ENCODE measurements at places on chromosomes 2 and 18.

DNA sequence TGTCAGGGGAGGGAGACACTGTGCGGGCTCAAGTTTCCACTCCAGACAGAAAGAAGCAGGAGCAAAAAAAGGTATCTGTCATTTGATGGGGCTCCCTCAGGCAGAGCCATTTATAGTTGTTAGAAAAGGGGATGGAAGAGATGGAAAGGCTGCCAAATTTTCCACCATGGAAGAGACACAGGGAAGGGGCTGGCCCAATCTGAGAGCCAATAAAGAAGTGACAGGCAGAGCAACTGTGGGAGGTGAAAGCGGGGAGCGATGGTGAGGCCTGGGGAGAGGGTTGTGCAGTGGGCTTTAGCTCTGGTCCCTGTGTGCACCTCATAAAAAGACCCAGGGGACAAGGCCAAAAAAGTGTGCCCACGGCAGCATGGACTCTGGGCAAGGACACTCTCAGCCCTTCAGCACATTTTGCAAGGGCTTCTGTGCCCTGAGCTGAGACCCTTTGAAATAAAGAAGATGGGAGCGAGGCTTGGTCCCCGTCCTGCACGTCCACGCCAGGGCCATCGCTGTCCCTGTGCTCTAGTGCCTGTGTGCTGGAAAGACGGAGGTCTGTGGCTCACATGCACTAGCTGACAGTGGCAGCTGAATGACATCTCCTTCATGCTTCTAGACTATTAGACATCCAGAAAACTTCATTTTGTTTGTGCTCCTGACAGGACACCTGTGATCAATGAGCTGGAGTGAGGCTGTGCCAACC lies 456.7 kb upstream of the HS6ST1 start:
- DNase-seq = no peak

- no peak for DNase-seq
Observed at GRCh38 chr18:57230861-57231585, 84.1 kb downstream of the BOD1L2 start.

DNA sequence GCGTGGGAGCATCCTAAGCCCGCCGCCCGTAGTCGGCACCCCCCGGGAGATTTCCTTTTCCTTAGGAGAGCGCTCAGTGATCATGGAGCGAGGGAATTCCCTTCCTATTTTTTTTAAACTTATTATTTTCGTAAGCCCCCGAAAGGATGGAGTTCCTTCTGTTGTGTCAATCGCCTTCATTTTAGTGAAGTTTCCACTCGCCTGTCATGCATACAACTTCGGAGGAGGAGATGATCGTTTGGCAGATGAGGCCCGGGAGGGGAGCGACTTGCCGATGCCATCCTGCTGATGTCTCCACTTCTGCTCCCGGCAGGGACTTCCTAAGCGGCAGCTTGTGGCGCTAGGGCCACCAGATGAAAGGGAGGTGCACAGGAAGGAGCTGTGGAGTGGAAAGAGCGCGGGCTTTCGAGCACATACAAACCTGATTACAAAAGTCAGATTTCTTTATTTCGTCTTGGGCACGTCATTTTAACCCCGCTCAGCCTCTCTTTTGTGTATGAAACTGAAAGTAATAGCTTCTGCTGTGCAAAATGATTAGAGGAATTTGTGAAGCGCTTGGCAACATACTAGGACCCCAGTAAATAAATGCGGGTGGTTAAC lies at the start of gene ADGRF3:
Gene ADGRF3 (minus strand): TSS at position 336 of the 600 bp plus-strand sequence. CDS start 555 bp downstream, outside the sequence.
- DNase-seq = peak; percentile 84

DNA sequence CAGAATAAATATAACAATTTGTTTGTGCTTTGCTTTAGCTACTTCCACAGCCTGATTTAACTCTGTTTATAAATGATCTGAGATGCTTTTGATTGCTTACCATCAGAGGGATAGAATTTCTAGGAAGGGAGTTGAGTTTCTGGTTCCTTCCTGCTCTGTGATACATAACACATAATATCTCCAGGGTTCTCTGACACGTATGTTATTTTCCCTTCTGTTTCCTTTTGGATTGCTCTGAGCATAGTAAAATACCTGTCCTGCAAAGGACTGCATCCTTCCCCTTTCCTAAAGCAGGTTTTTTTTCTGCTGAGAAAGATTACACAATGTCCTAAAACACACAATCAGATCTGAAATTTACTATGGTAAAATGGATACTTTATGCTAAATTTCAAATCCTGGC lies 76.1 kb downstream of the CABYR start:
- no peak for DNase-seq

DNA sequence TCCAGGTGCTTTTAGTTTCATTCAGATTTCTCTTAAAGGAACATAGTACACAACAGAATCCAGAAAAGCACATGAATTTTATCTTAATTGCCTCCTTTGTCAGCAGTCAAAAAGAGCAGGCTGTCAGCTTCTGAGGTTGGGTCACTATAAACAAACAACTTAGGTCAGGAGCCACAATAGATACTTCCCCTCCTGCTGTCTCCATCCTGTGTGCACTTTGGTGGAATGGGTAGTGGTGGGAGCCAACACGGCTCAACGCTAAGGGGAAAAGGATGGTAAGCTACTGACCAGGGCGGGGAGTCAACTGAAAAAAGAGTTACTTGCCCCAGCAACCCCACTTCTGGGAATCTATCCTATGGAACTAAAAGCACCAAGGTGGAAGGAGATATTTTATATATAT lies 121.9 kb downstream of the PAX3 start:
- DNase-seq = no peak

GRCh38 chr2:113248997-113249770 lies 29.5 kb downstream of the PAX8 start:
- peak; percentile 72 for DNase-seq

GRCh38 chr2:224982910-224983711 lies 59.2 kb downstream of the DOCK10 start:
- peak; percentile 14 for DNase-seq

DNA sequence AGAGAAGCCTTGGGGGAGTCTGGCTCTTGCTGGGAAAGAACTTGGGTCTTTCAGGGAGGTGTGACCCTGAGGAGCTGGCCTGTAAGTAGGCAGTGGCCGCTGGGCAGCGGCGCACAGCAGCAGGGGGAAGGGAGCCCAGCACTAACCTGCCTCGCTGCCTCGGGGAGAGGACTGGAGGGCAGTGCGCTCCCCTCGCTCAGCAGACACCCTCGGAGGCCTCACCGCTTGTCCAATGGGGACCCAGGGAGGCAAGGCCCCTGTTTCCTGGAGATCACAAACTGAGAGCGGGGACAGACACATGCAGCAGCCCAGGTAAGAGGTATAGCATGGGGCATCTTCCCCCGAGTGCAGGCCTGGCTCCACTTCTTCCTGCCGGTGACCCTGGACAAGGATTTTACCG lies 3.3 kb downstream of the DNMT3A start:
- no peak for DNase-seq

DNA sequence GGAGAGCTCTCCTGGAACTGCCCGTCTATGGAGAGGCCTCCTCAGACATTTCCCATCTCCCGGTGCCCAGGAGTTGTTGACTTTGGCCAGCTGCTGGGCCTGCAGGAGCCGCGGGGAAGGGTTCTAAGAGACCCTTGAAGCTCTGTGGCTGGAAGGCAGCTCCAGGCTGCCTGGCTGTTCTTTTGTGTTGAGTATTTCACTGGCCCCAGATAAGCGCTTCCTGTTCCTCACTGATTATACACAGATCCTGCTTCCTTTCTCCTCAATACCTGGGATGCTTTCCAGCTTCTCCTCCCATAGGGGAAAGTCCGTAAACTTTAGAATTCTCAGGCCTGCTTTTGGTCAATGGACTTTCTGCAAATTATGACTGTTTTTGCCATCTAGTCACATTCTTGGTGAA lies 57.8 kb downstream of the TGOLN2 start:
- DNase-seq = no peak

DNA sequence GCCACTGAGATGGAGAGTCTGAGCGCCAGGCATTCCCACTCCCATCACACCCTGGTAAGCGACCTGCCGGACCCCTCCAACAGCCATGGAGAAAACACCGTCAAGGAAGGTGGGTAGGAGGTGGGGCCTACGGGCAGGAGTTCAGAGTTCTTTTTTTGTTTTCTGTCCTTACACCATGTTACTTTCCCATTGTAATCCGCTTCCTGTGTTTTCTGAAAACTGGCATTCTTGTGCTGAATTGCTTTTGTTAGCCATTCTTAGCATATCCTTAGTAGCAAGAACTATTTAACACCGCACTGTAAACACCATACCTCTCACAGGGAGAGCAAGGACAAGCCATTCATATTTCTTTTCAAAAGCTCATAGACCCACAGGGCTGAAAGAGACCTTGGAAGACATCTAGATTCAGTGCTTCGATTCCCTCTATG lies 46.2 kb downstream of the UNC80 start:
- no peak for DNase-seq

DNA sequence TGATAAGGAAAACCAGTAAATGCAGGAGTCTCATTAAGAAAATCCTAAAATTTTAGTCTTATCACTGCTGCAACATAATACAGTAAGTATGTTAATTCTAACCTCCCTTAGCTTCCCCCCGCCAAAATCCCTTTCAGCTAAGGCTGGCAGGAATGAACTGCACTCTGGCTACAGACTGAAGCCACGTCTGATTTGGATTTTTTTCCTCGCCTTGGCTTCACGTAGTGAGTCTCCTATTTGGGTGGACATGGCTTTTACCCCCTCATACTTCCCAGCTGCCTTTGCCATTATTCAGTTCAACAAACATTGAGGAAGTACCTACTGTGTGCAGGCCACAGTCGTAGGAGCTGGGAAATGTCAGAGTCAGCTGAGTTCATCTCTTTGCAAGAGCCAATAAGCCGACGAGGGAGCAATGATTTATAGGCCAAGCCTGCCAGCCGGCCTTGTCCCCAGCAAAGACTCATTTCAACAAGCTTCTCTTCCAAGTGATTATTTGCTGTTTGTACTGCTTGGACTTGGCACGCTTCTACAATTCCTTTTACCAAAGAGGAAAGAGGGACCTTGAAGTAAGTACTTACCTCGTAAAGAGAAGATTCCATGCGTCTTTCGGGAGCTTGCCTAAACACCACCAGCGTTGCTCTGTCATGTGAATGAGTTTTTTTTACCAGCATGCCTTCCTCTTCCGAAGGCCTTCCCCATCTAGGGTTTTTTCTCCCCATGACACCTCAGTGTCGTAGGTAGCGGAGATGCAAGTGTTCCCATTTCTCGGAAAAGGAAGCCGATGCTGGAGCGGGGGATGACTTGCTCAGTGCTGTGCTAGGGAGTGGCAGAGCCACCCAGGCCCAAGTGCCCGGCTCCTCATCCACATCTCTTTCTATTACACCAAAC lies 138.6 kb downstream of the KLHL29 start:
- DNase-seq = no peak

DNA sequence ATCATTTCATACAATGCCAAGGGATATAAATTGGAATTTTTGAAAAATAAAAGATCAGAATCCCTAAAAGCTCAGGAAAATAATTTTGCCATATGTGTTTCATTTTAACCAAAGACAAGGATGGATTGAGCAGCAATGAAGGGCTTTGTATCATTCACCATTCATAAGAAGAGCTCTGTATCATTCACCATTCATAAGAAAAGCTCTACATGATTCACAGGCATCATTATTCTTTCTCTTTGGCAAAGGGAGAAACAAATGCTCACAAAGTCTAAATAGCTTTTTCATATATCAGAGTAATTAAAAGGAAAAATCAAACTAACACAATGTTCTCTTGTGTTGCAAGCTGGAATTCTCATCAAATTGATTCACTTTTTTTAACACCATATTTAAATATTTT lies 169.1 kb upstream of the MC4R start:
- no peak for DNase-seq

- no peak for DNase-seq
Observed at GRCh38 chr2:96396602-96397001, 61.0 kb downstream of the NCAPH start.

GRCh38 chr2:80643598-80643997 lies 339.0 kb upstream of the LRRTM1 start:
- no peak for DNase-seq

GRCh38 chr18:76524900-76525698 lies 30.1 kb upstream of the ZNF516 start:
- no peak for DNase-seq

DNA sequence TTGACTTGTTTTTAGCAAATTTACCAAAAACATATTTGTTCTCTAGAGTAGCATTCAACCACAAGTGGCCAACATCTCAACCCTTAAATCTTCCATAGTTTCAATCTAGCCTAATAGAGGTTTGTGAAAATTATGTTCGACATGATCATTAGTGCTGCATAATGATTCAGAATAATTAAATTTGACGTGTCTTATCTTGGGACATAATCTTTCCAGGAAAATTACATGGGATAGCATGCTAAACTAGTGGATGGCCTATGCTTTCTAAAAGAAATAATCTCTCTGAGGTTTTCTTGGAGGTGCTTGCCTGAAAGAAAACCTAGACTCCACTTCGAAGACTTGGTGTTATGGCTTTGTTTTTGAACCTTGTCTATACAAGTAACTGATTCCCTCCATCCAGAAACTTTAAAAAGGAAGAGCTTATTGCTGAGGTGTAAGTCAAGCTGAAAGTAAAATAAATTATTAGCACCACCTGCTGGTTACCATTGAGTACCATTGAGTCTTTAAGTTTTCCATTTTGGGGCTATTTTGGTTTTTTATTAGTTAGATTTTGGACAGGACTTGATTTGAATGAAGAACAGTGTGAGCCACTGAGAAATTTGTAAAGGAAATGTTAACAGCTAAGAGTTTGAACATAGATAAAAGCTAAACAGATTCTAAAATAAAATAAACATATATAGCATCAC lies 32.7 kb downstream of the COX7A2L start:
- DNase-seq = no peak

DNA sequence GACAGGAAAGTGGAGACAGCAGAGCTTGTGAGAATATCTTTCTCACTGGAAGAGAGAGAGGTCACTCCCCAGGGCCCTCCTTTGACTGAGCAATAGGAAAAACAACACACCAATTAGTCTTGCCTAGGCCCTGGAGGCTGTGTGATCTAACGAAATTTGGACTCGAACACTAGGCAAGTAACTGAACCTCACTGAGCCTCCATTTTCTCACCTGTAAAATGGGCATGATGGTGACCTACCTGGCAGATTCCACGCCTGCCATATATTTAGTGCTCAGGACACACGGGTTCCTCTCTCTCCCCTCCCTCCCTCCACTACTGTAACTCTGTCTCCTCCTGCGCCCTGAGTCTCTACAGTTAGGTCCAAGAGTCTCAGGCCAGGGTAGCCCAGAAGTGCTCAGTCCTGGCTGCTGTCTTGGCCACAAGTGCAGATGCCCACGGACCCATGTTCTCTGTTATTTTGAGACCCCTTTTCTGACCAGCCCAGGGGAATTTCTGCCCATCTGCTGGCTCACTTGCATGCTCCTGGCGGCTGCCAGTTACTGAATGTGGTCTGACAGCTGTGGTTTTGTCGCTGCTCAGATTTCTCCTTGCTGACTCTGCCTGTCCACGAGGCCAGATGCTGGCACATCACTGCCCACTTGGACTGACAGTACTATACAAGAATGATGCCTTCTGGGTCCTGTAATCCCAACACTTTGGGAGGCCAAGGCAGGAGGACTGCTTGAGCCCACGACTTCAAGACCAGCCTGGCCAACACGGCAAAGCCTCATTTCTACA lies 9.6 kb upstream of the GIGYF2 start:
- DNase-seq = no peak

DNA sequence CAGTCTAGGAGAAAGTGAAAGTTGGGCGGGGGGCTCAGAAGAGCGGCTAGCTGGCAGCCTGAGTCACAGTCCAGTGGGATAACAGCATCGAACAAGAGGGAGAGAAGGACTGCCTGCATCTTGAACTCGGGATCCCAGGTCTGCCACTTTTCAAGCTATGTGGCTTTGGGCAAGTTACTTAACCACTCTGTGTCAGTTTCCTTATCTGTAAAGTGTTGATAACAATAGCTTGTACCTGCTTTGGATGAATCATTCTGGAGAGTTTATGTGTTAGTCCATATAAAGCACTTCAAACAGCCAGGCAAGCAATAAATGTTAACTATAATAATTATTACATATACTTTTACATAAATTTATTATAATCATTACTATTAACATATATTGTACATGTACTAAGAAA lies 4.6 kb downstream of the DYSF start:
- DNase-seq = no peak
